ENCODE measurements at places on chromosomes 2 and 18. TPM values are rescaled to one million over a fixed set of nuclear protein-coding genes. Genes with fewer than 3 reads are reported as not detected.

The CFAP65 gene
- total RNA-seq: not detected

The ZNF892 gene
- total RNA-seq: 7.2 TPM

The CPLX4 gene
- total RNA-seq: not detected

The RGPD6 gene
- total RNA-seq: 30.1 TPM

The ADD2 gene
- 24.3 TPM for total RNA-seq

The CFAP210 gene
- not detected for total RNA-seq

The AMER3 gene
- total RNA-seq: not detected

The KHK gene
- 12.9 TPM for total RNA-seq

The CHRND gene
- not detected for total RNA-seq

The CRYBA2 gene
- total RNA-seq: not detected

The TEKT4 gene
- not detected for total RNA-seq

The QPCT gene
- total RNA-seq: 0.70 TPM

The VWC2L gene
- not detected for total RNA-seq

The MPP4 gene
- not detected for total RNA-seq

The SIX3 gene
- not detected for total RNA-seq

The TSPYL6 gene
- total RNA-seq: not detected

Measured in activated T-cell treated with anti-CD3 and anti-CD28 coated beads, Interleukin-2, amount 50 U/mL, for 72 hours (primary cell).